Thoracic aorta (tissue), 2 donors: ENCODE measurements at places on chromosomes 4 and X. TPM values are rescaled to one million over a fixed set of nuclear protein-coding genes. Genes with fewer than 3 reads are reported as not detected.

TMEM31 gene
- total RNA-seq: not detected

GSX2 gene
- not detected for total RNA-seq

UPF3B gene
- 3.7 TPM for total RNA-seq

SMR3B gene
- total RNA-seq: not detected

POF1B gene
- 0.21 TPM for total RNA-seq

AFAP1 gene
- 32.1 TPM for total RNA-seq

UGT2A1 gene
- not detected for total RNA-seq

SSX2 gene
- not detected for total RNA-seq

ATP2B3 gene
- total RNA-seq: 0.85 TPM

DNA sequence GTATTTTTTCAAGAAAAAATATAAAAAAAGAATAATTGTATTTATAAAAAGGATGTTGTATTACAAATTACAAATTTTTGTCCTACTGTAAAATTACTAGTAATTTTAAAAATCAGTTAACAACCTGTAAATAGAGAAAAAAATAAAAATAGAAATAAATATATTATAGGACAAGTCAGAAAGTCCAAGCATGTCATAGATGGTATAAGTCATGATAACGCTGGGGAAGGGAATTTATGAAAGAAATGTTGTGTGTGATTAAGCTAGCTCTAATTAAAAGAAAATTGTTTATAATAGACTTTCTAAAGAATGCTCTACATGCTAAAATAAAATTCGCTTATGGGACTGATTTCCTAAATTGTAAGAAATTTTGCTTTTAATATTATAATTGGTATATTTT lies 2329.9 kb downstream of the ARAP2 start:
- no peak for DNase-seq

GRCh38 chr4:158649111-158649680 lies 22.5 kb downstream of the C4orf46 start:
- no peak for DNase-seq

DNA sequence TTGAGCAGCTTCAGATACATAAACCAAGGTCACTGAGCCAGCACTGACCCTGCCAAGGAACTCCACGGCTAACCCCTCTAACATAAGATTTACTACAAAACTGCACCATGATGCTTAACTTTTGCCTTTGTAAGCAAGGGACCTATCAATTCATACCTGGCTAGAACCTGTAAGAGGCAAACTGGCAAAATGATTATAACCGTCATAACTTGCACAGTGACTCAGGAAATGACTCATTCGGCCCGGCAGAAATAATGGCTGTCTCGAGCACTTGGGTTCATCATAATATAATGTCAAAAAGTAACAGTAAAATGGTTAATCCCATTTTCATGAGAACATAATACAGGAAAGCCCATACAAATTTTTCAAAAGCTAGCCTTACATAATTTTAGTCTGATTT lies 17.2 kb downstream of the RASGEF1B start:
- DNase-seq: no peak

DNA sequence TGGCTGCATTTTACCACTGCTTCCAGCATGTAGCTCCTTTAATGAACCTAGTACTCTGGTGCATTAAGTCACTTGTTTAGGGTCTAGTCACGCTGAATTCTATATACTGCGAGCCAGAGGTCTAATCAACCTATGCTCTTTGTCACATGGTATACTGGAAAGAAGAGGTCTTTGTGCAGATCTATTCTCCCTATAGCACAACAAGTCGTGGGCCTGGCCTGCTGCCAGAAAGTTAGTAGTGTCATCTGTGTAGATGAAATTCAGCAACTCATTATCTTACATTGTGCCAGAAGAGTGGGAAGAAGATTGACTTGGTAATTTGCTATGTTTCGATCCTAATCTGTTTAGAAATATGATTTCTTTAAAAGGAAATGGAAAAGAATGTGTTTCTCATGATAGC lies 80.8 kb downstream of the AWAT2 start:
- DNase-seq: no peak

GRCh38 chr4:146545102-146545501 lies 23.4 kb upstream of the SLC10A7 start:
- no peak for DNase-seq

- DNase-seq: no peak
Observed at GRCh38 chr4:8688041-8688907, 95.7 kb downstream of the CPZ start.

GRCh38 chr4:915041-915474 lies 17.1 kb downstream of the GAK start:
- DNase-seq: no peak

DNA sequence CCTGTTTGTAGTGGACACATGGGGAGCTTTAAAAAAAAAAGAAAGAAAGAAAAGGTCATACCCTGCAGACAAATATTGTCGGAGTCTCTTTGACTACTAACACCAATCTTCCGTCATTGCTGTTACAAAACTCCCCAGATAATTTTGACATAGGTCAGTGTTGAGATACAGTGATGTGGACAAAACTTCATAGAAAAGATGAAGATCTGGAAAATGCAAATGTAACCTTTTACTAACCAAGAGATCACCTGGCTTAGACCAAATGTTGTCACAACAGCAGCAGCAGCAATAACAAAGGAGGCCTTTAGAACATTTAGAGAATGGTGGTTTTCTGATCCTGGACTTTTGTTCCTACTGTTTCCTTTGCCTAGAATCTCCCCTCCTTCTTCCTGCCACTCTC lies 8.1 kb upstream of the COMMD8 start:
- no peak for DNase-seq

DNA sequence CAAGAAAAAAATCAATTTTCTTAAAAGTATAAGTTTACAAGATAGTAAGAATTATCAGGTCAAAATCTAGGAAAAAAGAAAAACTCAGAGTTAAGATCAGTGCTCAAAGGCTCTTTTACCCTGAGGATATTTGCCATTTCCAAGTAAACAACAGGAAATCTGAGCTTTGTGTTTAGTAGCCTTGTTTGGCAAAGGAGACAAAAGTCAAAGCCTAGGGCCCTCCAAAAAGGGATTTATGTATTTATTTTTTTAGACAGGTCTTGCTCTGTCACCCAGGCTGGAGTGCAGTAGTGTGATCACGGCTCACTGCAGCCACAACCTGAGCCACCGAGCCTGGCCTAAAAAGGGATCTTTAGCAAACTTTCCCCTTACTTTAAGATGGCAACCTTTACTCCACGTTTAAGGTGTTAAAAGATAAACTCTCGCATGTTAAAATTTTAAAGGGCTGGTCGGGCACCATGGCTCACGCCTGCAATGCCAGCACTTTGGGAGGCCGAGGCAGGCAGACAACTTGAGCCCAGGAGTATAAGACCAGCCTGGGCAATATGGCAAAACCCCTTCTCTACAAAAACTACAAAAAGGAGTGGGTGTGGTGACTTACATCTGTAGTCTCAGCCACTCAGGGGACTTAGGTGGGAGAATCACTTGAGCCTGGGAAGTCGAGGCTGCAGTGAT lies 21.3 kb upstream of the OPHN1 start:
- DNase-seq: no peak

GRCh38 chrX:139199933-139200332 lies 330.6 kb upstream of the F9 start:
- no peak for DNase-seq

- DNase-seq: no peak
Observed at GRCh38 chr4:155523358-155523757, 143.3 kb upstream of the GUCY1A1 start.

DNA sequence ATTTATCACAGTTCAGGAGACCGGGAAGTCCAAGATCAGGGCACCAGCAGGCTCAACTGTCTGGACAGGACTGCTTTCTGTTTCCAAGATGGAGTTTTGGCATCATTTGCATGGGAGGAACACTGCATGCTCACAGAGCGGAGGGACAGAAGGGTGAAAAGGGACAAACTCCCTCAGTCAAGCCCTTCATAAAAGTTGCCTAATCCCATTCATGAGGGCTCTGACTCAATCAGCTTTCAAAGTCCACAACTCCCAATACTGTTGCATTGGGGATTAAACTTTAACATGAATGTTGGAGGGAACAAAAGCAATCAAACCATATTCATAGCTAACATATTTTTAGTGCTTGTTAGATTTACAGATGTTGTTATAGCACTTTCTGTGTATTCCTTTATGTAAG lies 158.9 kb upstream of the MAD2L1 start:
- DNase-seq: no peak

GRCh38 chr4:168528131-168528949 lies 31.5 kb downstream of the PALLD start:
- DNase-seq: no peak

DNA sequence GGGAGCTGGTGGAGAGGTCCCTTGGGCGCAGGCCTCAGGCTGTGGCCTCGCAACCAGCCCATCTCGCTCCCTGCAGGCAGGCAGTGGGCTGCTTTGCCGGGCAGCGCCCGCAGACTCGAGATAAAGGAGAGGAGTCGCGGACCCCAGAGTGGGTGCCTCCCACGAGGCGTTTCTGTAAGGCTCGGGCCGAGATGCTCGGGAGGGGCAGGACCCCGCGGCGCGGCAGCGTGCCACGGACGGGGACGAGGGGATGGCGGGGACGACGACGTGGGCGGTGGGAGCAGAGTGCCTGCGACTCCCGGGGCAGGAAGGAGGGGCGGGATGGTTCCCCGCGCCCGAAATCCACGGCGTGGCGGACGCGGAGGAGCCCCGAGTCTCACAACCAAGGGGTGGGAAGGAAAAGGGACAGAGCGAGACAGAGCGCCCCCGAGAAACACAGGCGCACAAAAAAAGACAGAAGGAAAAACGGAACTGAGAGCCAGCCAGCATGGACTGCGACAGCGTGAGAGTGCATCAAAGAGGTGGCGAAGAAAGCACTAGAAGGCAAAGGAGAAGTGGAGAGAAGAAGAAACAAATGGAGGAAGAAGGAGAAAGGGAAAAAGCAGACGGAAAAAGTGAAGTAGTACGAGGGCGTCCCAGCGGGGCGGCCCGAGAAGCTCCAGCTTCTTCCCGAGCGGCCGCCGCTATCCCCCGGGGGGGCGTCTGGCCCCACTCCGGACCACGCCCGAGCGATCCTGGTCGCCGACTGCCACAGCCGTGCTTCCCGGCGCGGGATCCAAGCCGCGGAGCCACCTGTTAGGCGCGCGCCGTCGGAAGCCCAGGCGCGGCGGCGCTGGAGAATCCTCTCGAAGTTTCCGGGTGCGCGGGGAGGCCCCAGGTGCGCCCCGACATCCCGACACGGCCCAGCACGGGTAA lies 1.5 kb downstream of the BEND4 start:
- DNase-seq: no peak

GRCh38 chrX:47384502-47384901 lies 14.1 kb downstream of the ZNF157 start:
- DNase-seq: peak; percentile 2

- DNase-seq: no peak
Observed at GRCh38 chr4:7697343-7697742, 242.3 kb downstream of the AFAP1 start.

DNA sequence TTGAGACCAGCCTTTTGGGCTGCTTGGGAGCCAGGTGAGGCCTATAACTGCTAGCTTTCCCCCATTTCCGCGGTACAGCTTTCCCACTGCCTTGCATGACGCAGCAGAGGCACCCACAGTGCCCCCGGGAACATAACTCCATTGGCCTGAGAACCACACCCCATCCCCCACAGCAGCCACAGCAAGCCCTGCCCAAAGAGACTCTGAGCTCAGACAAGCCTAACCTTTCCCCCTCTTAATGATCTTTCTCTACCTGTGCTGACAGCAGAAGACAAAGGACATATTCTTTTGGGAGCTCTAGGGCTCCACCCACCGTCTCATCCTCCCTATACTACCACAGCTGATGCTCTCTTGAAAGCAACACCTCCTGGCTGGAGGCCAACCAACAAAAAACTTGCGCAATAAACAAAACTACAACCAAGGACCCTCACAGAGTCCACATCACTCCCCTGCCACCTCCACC lies 114.8 kb downstream of the FANCB start:
- DNase-seq: no peak

GRCh38 chr4:184937745-184938144 lies 80.5 kb upstream of the HELT start:
- no peak for DNase-seq

GRCh38 chrX:16826207-16826606 lies 39.9 kb downstream of the TXLNG start:
- DNase-seq: no peak
